A549 treated with Mapracorat at 1 μM for 4 hours (cell line): ENCODE measurements at places on chromosomes 6 and 20. TPM values are rescaled to one million over a fixed set of nuclear protein-coding genes. Genes with fewer than 3 reads are reported as not detected.

The SLC2A10 gene
- not detected in 5 replicates for total RNA-seq

The ZNF391 gene
- total RNA-seq = 0.13 to 0.35 TPM (median 0.24 TPM) in 5 replicates

The DEFB124 gene
- total RNA-seq = 0.29 to 0.44 TPM in 2 of 5 replicates, not detected in the others

The BPIFB2 gene
- not detected in 5 replicates for total RNA-seq

The FAM217A gene
- total RNA-seq = not detected in 5 replicates

The CCDC170 gene
- total RNA-seq = 0.02 to 0.28 TPM (median 0.03 TPM) in 5 replicates

The RBM24 gene
- total RNA-seq = 6.4 to 8.7 TPM (median 6.6 TPM) in 5 replicates

The ZDHHC14 gene
- total RNA-seq = 1.7 to 3.3 TPM (median 2.8 TPM) in 5 replicates

The SLC25A27 gene
- 0.23 to 0.83 TPM (median 0.53 TPM) in 5 replicates for total RNA-seq

The TRIM10 gene
- not detected in 5 replicates for total RNA-seq

The LIN28B gene
- 1.2 to 1.4 TPM (median 1.3 TPM) in 5 replicates for total RNA-seq

The ADGRF4 gene
- total RNA-seq = 11.9 to 15.7 TPM (median 13.3 TPM) in 5 replicates

The AK9 gene
- total RNA-seq = 0.86 to 1.5 TPM (median 1.1 TPM) in 5 replicates

The SLC17A1 gene
- 0.09 to 0.16 TPM (median 0.12 TPM) in 4 of 5 replicates, not detected in the other for total RNA-seq
